ENCODE measurements at places on chromosomes 13 and 19.

DNA sequence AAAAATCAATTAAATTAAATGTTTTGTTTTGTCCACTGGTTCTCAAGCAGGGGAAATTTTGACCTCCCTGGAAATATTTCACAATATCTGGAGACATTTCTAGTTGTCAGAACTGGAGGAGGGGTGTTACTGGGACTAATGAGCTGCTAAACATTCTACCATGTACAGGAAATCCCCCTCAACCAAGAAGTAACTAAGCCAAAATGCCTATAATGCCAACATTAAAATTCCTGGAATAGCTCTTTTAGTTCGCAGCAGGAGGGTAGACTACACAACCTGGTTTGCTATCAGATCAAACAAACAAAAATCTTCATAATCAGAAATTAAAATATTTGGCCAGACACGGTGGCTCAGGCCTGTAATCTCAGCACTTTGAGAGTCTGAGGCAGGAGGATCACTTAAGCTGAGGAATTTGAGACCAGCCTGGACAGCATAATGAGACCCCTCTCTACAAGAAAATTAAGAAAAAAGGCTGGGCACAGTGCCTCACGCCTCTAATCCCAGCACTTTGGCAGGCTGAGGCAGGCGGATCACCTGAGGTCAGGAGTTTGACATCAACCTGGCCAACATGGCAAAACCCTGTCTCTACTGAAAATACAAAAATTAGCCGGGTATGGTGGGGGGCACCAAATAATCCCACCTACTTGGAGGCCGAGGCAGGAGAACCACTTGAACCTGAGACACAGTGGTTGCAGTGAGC lies 13.7 kb upstream of the SMARCA4 start:
- no peak for DNase-seq

GRCh38 chr19:756236-756635 lies 5.3 kb downstream of the MISP start:
- no peak for DNase-seq

GRCh38 chr13:50140153-50140552 lies 124.9 kb downstream of the KCNRG start:
- no peak for DNase-seq

DNA sequence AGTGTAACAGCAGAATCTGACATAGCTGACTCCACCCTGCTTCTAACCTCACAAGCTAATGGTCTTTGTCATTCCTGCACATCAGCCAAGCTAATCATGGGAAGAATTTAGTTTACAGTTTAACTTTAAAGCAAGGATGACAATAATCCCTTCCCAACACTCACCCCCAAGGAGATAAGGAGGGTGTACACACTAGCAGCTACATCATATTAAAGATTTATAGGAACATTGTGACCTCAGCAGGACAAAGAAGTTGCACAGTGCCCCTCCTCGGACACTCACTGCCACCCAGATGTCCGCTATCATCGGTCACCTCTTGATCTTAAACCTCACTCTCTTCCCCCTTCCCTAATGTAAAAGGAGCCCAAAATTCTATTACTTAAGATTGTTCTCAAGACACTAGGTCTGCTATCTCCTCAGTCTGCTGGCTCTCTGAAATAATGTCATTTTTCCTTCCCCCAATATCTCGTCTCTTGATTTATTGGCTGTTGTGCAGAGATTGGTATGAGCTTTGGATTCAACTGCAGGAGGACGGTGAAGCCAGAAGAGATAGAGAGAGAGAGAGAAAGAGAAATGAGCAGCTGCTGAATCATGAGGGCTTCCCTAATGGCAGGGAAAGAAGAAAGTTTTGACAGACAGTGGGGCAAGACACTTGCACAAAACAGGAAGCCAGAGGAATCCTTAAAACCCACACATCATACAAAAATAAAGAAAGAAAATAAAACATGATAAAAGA lies 17.5 kb upstream of the FFAR2 start:
- no peak for DNase-seq

GRCh38 chr19:19259741-19260140 lies 13.4 kb downstream of the TM6SF2 start:
- DNase-seq, result no peak

DNA sequence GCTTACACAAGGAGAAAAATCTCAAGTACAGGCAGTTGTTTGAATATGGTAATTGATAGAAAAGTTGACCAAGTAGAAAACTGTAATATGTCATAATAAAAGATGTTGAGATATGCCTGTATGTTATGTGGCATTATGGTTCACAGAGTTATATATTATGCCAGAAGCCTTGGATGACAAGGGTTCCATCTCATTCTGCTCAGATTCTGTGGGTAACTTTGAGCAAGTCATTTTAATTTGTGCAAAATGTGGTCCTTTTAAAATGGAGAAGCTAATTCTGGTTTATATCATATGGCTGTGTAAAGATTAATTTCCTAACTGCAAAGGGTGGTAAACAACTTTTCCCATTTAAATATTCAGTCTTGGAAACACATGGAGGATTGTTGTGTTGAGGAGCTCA lies 180.9 kb downstream of the GPC6 start:
- DNase-seq, result no peak

DNA sequence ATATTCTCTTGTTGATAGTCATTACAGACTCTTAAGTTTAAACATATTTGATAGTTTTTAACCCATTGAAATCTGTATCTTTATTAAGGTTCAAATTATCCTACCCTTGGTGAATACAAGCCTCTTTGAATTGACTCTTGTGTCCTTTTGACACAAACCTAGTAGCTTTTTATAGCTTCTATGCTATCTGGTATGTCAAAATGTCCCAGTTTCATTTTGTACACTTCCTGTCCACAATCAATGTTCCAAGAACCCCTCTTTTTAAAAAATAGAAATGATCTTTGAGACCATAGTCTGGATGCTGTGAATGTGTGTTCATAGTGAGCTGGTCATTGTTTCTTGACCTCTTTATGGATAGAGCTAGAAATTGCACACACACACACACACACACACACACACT lies 39.2 kb upstream of the FGF14 start:
- DNase-seq, result no peak

DNA sequence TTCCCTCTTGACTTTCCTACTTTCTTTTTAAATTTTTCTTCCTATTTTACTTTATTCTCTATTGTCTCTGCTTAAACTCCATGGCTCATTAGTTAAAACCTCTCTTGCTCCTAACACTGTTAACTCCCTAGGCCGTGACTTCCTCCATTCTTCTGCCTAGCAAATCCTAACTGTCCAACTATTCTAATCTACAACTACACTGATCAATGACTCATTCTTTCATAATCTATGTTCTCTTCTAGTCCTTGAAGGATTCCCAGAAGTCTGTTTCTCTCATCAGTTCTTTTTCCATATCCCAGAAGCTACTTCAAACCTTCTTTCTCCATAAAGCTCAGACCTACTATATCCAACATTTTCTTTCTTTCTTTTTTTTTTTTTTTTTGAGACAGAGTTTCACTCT lies 66.9 kb downstream of the MICU2 start:
- no peak for DNase-seq

DNA sequence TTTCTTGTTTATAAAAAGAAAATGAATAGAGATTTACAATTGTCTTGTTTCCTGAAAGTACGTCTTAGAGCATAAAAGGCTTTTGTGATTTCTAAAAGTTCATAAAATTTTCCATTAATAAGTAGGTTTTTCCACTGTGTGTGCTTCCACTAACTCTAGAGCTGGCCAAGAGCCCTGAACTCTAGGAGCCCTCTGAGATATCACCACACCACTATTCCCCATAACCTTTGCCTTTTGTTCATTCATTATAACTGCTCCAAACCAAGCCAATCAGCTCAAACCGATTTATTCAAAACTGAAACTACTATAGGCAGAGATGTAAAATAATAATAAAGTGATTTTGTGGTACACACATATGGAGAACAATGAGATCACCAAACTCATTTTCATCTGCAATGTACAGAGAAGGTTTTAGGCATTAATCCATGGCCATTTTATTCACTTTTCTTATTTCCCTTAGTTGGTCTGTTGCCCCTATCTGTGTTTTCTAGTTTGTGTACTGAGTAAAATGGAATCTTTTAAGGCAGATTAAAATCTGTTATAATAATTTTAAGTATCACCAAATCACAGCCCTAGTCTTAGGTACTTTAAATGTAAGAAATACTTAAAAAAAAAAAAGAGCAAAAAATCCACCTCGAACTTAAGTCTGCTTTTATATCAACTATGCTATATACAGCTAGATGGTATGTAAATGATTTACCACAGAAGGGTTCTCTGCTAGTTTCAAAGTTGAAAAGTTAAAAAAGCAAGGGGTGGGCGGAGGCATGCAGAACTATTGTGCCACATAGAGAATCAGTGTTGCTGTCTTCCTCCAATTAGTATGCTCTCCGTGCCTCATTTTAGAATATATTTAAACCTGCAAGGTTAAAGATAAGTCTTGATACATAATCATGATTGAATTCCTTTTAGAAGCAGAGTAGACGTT lies 311.3 kb downstream of the KLF12 start:
- no peak for DNase-seq

GRCh38 chr19:33668968-33669367 lies 47.2 kb downstream of the CHST8 start:
- DNase-seq, result no peak

GRCh38 chr19:7152568-7152967 lies 83.1 kb downstream of the ZNF557 start:
- DNase-seq, result no peak

GRCh38 chr19:57512845-57513244 lies 13.1 kb downstream of the ZNF773 start:
- no peak for DNase-seq

GRCh38 chr19:38952395-38953165 lies 21.8 kb downstream of the MRPS12 start:
- DNase-seq, result no peak

DNA sequence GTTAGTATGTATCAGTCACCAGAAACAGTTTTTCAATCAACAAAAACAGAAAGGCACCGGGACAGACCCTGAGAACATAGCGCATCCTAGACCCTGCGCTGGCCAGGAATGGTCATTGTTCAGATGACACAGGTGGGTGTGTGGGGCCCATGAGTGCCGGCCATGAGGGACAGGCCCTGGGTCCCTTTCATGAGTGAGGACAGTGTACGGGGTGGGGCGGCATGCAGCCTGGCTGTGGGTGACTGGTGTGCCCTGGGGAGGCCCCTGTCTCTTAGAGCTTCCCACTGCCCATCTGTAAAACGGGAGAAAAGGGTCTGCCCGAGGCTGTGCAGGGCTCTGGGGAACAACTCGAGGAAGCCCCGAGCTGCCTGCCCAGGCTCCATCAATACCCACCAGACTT lies 25.8 kb downstream of the PBX4 start:
- no peak for DNase-seq

- DNase-seq, result no peak
Observed at GRCh38 chr19:41234512-41235168, 15.6 kb downstream of the AXL start.

- no peak for DNase-seq
Observed at GRCh38 chr19:12834976-12835757, 788 bp upstream of the RTBDN start.
